Midbrain (tissue), 1 donor: ENCODE measurements at places on chromosomes 1 and 21.

- DNase-seq = no peak
Observed at GRCh38 chr1:23527366-23527765, 3.7 kb downstream of the E2F2 start.

- no peak for DNase-seq
Observed at GRCh38 chr1:181490276-181490675, 7.0 kb downstream of the CACNA1E start.

DNA sequence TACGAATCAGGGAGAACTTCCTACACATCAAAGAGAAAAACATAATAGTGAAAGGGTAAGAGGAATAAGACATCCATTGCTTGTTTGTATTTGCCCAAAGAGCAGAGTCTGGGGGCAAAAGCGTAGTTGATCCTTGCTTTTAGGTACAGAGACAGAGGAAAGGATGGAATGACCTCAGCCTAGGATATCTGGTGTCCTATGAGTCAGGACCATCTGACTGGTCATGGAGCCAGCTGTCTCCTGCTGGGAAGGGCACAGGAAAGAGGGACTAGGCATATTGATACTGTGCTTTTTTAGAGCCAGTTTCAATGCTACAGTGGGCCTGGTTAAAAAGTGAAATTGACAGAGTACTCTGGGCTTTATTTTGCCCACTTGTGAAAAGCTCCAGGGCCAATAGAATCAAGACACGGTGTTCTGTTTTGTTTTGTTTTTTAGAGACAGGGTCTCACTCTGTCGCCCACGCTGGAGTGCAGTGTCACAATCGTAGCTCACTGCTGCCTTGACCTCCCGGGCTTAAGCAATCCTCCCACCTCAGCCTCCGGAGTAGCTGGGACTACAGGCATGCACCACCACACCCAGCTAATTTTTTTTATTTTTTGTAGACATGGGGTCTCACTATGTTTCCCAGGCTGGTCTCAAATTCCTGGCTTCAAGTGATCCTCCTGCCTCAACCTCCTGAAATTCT lies 3.2 kb downstream of the PLEKHO1 start:
- no peak for DNase-seq

DNA sequence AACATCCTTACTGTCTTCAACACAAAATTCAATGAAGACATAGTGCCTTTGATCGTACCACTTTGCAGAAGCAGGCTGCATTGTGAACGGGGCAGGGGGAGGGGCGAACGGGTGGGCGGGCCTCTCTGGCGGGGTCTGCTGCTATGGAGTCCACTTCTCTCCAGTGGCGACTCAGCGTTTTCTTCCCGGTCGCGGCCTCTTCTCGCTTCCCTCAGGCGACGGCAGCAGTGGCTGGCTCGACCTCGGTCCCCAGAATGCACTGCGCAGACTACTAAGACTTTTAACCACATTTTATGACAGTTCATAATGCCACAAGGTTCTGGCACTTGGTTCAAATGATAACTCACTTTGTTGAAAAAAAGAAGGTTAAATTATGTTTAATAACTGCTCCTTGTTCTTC lies 21.2 kb downstream of the GBP2 start:
- no peak for DNase-seq

- no peak for DNase-seq
Observed at GRCh38 chr1:226293553-226293920, 15.4 kb downstream of the LIN9 start.

DNA sequence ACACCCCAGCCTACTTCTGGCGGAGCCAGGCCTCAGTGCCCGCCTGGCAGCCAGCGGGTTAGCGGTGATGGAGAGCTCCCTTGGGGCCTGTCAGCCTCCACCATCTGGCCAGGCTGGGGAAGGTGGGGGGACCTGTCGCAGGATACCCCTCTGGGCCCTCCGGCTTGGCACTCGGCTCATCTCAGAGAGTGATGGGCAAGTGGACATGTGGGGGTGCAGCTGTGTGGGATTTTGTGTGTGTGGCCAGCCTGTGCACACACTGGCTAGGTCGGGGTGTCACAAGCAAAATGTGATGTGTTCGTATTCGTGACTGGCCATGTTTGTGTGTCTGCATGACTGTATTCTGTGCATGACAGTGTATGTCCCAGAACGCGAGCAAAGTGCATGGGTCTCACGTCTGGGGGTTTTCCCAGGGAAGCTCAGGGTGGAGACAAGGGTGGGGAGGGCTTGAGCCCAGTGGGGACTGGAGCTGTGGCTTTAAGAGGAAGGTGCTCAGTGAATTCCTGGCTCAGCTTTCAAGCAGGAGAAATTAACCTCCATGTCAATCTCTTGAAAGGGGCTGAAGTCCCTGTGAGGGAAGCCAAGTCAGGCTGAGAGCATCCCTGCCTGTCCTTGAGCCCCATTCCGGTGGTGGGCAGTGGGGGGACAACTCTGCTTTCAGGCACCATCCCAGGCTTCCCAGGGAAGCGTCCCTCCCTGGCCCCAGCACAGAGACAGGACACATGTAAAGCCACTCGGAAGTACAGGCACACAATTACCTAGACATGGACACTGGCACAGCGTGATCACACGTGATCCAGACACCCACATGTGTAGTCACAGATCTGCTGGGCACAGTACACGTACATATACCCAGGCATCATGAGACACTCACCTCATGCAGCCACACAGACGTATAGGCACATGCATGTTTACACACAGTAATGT lies 21.1 kb upstream of the ADGRB2 start:
- DNase-seq = no peak

DNA sequence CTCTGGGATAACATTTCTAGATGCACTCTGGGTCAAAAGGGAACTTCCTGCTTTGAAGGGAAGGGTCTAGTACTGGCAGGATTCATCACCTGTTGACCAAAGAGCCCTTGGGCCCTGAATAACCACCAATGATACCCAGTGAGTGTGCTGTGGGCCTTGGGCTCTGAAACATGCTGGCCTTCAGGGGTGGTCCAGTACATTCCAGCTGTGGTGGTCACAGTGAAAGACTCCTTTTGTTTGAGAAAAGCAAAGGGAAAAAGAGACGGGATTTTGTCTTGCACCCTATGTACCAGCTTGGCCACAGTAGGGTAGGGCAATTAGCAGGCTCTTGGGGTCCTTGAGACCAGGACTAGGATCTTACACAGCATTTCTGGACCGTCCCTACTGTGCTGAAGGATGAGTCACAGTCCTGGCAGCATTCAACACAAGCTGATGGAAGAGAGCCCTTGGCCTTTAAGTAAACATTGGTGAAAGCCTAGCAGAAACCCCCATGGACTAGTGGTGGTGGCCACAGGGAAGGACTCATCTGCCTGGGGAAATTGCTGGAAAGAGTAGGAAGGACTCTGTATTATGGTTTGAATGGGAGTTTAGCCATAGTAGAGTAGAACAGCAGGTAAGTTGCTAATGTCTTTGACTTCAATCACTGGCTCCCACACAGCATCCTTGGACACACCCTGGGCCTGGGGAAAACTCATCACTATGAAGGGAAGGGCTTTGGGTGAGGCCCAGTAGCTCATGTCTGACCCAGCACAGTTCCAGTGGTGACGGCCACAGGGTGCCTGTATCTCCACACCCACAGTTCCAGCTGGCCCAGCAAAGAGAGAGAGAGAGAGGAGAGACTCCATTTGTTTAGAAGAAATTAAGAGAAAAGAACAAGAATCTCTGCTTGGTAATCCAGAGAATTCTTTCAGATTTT lies 87.5 kb downstream of the COL24A1 start:
- DNase-seq = no peak

DNA sequence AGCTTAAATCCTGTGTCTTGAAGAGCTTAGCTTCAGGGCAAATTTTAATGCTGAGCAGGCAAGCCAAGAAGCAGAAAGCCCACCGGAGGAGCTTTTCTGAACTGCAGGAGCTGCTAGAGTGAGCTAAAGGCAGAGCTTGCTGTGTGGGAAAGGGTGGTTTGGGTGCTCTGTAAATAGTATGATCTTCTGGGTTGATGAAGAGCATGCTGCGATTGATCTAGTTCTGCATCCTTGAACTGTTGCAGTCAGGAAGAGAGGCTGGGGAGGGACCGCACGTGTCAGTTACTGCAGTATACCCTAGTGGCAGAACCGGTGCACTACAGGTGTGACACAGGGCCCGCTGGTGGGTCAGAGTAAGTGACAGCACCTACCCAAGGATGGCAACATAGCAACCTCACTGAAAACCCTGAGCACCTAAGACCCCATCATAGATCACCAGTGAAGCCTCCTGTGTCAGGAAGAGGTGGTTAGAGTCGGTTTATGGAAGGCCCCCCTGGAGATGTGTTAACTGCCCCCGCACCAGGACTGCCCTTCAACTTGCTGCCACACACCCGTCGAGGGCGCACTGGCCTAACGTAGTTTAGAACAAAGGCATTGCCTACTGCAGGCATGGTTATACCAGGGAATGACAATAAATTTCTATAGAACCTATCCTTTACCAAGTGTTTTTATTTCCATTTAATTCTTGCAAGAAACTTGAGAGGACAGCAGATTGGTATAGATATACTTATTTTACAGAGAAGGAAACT lies 146.0 kb upstream of the KIAA0040 start:
- no peak for DNase-seq

DNA sequence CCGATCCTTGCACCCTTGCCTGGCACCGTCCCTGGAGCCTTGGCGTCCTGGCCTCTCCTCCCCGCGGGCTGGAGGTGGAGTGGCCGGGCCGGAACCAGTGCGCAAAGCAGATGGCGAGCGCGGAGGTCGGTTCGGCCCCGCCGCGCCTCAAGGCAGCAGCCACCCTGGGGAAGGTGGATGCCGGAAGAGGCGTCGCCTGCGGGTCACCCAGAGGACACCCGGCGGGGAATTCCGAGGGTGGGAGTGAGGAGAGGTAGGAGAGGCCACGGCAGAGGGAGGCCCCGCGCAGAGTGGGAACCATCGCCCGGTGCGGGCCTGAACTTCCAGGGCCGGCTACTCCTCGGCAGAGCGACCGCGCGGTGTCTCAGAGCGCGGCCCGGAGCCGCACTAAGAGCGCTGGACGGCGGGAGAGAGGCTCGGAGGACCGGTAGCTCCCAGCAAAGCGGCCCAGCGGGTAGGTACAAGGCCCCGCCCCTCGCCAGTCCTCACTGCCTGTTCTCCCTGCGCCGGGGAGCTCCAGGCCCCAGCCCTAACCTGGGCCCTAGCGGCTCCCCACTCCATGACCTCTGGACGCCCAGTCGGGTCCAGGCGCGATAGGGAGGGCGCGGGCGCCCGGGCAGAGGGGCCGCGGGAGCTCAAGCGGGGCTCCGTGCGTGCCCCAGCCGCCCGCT lies at the start of gene RNF207:
Gene RNF207, plus strand, starts transcription at position 271 of the 671 bp plus-strand sequence. CDS start 417 bp downstream, outside the sequence.
- no peak for DNase-seq
